Activated CD4-positive, alpha-beta T cell treated with anti-CD3 and anti-CD28 coated beads, Interleukin-2, Interleukin-6, amounts not matched to agents 100 ng/mL and 50 ng/mL, durations not matched to agents 16 hours and 8 hours (primary cell): ENCODE measurements at places on chromosomes 6 and 20.

DNA sequence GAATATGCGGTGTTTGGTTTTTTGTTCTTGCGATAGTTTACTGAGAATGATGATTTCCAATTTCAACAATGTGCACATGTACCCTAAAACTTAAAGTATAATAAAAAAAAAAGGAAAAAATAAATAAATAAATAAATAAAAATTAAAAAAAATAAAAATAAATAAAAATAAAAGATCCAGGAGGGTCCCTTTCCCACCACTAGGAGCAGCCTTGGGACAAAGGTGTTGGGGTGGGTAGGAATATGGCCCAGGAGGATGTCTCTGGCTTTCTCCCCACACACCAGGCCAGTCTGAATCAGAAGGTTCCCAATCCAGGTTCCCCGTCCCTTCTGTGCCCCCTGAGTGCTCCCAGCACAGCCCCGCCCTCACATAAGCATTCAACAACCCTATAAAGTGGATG lies 9.5 kb downstream of the LRFN2 start:
- DNase-seq = no peak

DNA sequence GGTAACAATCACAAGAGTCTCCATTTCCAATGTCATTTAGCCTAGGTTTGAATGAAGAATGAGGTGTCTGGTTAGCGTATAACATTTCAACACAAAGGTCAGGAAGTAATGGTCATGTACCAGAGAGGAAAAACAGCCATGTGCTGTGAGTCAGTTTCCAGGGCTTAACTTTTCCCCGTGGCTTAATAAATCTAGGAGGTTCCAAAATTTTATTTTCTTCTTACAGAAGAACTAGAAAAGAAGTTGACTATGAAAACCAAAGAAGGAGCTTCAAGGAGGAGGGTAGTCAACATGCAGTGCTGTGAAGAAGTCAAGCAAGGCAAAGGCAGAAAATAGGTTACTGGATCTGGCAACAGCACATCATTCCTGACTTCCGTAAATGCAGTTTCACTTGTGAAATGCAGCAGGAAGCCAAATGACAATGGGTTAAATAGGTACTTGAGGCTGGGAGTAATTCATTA lies 8.4 kb upstream of the GABRR2 start:
- DNase-seq = no peak

DNA sequence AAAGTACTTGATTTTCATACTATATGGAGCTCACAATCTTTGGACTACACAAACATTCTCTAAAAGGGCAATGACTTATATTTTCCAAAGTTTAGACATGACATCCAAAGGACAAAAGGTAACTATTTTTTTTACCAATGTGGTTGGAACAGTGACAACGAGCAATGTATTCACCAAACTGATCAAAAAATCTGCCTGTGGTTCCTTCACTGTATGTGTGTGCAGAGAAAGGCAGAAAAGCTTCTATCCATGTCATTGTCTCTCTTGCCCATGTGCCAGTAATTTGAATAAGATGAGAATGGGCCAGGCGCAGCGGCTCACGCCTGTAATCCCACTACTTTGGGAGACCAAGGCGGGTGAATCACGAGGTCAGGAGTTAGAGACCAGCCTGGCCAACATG lies 25.5 kb downstream of the MCUR1 start:
- DNase-seq = peak; percentile 10

DNA sequence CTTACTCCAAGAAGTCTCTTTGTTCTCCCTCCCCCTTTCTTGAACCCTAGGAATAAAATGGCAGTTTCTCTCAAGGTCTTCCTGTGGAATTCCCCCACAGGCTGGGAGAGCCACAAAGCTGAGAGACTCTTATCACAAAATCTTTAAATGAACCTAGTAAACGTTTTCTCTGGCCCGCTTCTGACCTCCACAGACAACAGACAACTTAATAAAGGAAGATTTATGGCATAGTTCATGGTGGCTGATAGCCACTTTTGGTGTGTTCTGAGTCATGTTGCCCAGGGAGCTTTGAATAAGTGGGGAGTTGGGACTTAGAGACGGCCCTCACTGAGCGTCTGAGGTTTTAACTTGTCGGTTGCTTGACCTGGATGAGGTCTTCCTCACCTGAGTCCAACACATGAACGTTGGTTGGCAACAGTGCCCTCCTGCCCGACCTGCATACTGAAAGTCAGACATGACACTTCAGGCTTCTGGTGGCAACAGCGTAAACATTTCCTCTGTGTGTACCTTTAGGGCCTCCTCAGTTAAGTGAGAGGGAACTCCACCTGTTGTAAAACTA lies 124.1 kb downstream of the FOXO3 start:
- DNase-seq = peak; percentile 21

- no peak for DNase-seq
Observed at GRCh38 chr6:169337886-169338445, 84.3 kb upstream of the THBS2 start.

GRCh38 chr20:57071283-57071731 lies 195.1 kb downstream of the BMP7 start:
- DNase-seq = no peak
